B cell (primary cell): ENCODE measurements at places on chromosomes 2 and 18.
A peak's percentile ranks its signal among the peaks of the same experiment; 100 is the strongest.

GRCh38 chr2:214465363-214466146 is 54.7 kb downstream of the VWC2L start:
- DNase-seq: no peak
- no peak overlapping the region for H3K4me3 ChIP-seq
- H3K27ac ChIP-seq: no peak overlapping the region
- no peaks in the 10 kb centered on the region for H3K27me3 ChIP-seq

DNA sequence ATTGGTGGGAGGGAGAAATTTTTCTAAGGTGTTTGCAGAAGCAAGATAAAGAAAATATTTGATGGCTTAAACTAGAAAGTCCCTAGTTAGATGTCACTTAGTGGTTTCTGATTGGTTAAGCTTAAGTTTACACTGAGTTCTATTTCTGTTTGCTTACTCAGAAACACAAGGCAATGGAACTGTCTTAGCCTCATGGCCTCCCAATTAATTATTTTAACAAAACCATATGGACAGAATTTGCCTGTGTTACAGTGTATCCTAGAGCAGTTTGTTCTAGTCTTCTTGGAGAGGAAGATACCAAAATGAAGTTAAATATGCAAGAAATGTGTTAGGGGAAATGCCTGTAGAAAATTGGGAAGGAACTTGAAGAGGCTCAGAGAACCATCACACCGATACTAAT is 4.6 kb upstream of the IMPACT start:
- DNase-seq: no peak
- no peak overlapping the region for H3K4me3 ChIP-seq
- H3K36me3 ChIP-seq: no peaks in the 10 kb centered on the region
- H3K27ac ChIP-seq: no peak overlapping the region
- peaks cover 4% of the 10 kb centered on the region for H3K4me1 ChIP-seq
- peaks cover 14% of the 10 kb centered on the region for H3K27me3 ChIP-seq

GRCh38 chr18:50405582-50406271 is 30.9 kb downstream of the SKA1 start:
- no peaks in the 10 kb centered on the region for H3K27me3 ChIP-seq
- no peak overlapping the region for H3K27ac ChIP-seq
- no peak overlapping the region for H3K4me3 ChIP-seq
- no peaks in the 10 kb centered on the region for H3K4me1 ChIP-seq
- no peaks in the 10 kb centered on the region for H3K36me3 ChIP-seq
- no peak for DNase-seq

DNA sequence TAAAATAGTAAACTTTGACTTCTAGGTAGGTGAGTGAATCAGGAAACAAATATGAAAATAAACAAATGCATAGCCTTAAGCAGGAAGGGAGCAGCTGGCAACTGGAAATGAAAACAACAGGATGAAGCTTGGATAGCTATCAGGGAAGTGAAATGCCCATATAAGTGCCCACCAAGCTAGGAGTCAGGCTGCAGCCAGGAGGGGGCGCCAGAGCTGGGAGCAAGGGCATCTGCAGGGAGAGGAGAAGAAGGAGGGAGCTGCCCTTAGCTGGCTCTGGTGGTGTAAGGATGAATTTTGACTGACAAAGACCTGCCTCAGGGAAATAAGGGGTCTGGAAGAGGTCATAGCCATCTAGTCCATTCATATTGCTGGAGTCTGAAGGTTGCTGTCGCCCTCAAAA is 298.3 kb downstream of the TDRD15 start:
- no peaks in the 10 kb centered on the region for H3K36me3 ChIP-seq
- DNase-seq: no peak
- no peaks in the 10 kb centered on the region for H3K27me3 ChIP-seq

DNA sequence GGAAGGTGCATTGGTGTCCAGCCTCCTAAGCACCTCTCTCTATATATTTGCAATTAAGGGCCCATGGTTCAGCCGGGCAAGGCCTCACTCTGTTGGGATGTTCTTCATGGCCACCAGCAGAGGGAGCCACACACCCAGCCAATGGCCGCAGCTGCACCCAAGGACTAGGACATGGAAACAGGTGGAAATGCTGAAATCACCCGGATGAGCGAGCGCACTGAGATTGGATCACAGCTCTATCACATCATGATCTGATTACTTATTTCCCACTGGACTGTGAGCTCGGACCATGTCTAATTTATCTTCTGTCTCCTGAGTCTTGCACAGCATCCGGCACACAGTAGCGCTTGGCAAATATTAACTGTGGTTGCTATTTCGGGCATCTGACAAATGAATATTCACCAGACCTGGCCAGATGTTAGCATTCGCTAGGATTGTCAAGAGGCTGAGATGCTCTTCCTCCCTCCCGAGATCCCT is 31.2 kb downstream of the KIF3C start:
- peak; percentile 78 for DNase-seq
- H3K4me1 ChIP-seq: no peaks in the 10 kb centered on the region
- H3K27ac ChIP-seq: no peak overlapping the region
- H3K27me3 ChIP-seq: no peaks in the 10 kb centered on the region
- no peak overlapping the region for H3K4me3 ChIP-seq
- H3K36me3 ChIP-seq: no peaks in the 10 kb centered on the region

DNA sequence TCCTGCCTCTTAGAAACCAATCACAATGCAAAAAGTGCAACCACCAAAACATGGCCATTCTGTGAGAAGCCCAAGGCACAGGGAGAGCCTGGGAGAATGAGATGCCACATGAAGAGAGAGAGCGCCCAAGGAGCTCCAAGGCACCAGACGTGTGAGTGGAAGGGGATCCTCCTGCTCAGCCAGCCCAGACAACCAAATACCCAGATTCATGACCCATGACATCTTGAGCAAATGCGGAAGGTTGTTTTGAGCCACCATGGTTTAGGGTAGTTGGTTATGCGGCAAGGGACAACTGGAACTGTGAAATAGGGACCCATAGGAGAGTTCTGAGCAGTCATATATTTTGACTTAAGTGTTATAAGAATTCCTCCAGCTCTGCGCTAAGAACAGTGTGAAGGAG is 7.0 kb downstream of the AFF3 start:
- peak; percentile 46 for DNase-seq
- peaks cover 65% of the 10 kb centered on the region for H3K4me1 ChIP-seq
- no peak overlapping the region for H3K4me3 ChIP-seq
- H3K27ac ChIP-seq: peak overlapping the region; percentile 41
- no peaks in the 10 kb centered on the region for H3K27me3 ChIP-seq

DNA sequence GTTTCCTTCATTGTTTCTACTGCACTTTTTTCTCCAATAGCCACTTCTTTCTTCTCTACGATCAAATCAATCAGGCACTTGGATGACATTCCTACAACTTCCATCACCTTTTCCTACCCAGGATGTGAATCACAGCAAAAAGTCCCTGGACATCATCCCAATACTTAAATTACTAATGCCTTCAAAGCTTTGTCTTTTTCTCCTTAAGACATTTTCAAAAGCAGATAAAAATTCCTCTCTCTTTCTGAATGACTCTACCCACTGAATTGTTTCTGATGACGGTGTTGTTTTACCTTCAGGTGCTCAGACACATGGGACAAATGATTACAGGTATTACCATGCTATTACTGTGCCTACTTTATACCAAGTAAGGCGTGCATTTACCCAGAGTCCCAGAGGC is 500.9 kb downstream of the FBXO15 start:
- no peak for DNase-seq
- H3K36me3 ChIP-seq: no peaks in the 10 kb centered on the region
- no peaks in the 10 kb centered on the region for H3K4me1 ChIP-seq
- no peak overlapping the region for H3K4me3 ChIP-seq
- no peak overlapping the region for H3K27ac ChIP-seq

DNA sequence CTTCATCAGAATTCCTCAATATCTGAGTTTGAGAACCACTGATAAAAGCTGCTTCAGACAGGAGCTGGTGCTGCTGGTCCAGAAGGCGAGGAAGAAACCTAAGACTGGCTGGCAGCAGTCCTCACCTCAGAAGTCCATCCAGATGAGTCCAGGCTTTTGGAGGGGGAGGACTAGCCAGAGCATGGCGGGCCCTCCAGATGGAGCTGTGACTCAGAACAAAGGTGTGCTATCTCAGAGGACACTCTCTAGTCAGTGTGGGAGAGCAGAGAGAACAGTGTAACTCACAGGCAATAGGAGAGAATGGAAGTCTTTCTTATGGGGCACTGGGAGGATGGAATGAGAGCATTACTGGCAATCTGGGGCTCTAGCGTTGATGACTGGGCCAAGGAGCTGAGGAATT is 191.4 kb downstream of the NYAP2 start:
- H3K36me3 ChIP-seq: no peaks in the 10 kb centered on the region
- no peak overlapping the region for H3K4me3 ChIP-seq
- no peaks in the 10 kb centered on the region for H3K4me1 ChIP-seq
- no peak for DNase-seq
- no peaks in the 10 kb centered on the region for H3K27me3 ChIP-seq
- no peak overlapping the region for H3K27ac ChIP-seq

DNA sequence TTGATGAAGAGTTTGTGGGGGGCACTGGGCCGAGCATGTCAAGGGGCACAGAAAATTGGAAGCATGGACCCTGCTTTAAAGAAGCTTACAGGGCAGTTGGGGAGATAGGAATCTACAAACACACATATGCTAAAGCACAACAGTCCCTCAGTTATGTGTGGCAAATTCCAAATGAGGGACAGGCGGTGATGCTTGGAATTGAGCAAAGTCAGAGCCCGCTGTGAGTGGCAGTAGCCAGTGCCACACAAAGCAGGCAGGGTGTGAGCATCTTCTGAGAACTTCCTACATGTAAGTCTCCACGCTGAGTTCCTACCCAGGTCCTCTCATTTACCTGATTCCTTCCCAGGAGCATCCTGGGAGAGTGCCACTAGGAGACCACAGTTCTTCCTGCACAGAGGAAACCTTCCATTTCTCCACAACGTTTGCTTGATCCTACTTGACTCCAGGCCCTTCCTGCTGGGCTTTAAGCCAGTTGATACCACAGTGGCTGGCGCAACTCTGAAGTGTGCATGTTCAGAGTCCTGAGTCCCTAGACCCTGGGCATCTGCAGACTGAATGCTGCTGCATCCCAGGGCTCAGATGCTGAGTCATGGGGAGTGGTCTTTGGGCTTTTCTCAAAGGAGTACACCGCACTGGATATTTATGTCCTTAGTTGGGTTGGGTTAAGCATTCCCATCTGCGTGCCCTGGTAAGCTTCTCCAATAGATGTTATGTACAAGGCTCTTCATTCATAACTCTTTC is 287.3 kb upstream of the REV1 start:
- no peak for DNase-seq
- peaks cover 50% of the 10 kb centered on the region for H3K36me3 ChIP-seq
- H3K4me3 ChIP-seq: no peak overlapping the region
- no peak overlapping the region for H3K27ac ChIP-seq

DNA sequence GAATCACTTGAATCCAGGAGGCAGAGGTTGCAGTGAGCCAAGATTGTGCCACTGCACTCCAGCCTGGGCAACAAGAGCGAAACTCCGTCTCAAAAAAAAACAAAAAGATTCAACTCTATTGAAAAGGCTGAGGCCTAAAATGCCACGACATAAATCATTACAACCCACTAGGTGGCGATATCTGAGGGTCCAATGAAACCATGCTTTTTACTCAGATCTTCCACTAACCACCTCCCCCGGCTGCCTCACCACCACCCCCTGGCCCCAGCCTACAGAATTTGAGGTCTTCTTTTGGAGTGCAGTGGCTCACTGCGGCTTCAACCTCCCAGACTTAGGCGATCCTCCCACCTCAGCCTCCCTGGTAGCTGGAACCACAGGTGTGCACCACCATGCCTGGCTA is 57.5 kb downstream of the AP1S3 start:
- peak; percentile 79 for DNase-seq
- H3K4me1 ChIP-seq: no peaks in the 10 kb centered on the region
- H3K27ac ChIP-seq: no peak overlapping the region
- H3K4me3 ChIP-seq: no peak overlapping the region
- peaks cover 27% of the 10 kb centered on the region for H3K36me3 ChIP-seq

GRCh38 chr2:2694746-2695145 is 363.7 kb upstream of the MYT1L start:
- no peak for DNase-seq
- no peaks in the 10 kb centered on the region for H3K4me1 ChIP-seq
- H3K27me3 ChIP-seq: no peaks in the 10 kb centered on the region
- no peaks in the 10 kb centered on the region for H3K36me3 ChIP-seq

- H3K4me3 ChIP-seq: no peak overlapping the region
- no peak overlapping the region for H3K27ac ChIP-seq
- H3K36me3 ChIP-seq: no peaks in the 10 kb centered on the region
- DNase-seq: no peak
These were observed 105.4 kb upstream of the MAP4K3 start for GRCh38 chr2:39542523-39542922.

- H3K36me3 ChIP-seq: peaks cover 1% of the 10 kb centered on the region
- peak overlapping the region; percentile 65 for H3K4me3 ChIP-seq
- peak overlapping the region; percentile 81 for H3K27ac ChIP-seq
- no peaks in the 10 kb centered on the region for H3K27me3 ChIP-seq
- H3K4me1 ChIP-seq: peaks cover 18% of the 10 kb centered on the region
These were observed 617 bp upstream of the ZBTB14 start for GRCh38 chr18:5295981-5296705.

DNA sequence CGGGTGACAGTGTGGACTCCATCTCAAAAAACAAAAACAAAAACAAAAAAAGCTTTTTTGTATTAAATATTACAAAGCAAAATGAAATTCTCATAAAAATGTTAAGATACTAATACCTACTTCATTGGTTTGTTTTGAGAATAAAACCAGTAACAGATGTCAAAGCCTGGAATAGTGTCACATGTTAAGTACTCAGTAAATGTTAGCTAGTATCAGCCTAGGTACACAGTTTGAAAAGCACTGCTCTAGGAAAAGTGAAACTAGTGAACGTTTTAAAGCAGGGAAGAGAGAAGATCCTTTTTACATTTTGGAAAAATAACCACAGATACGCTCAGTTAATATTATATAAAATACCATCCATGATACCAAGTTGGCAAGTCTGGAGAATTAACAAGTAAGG is 37.1 kb upstream of the ADAM17 start:
- no peak overlapping the region for H3K27ac ChIP-seq
- no peak for DNase-seq
- H3K36me3 ChIP-seq: peaks cover 19% of the 10 kb centered on the region
- H3K27me3 ChIP-seq: no peaks in the 10 kb centered on the region
- peaks cover 15% of the 10 kb centered on the region for H3K4me1 ChIP-seq

GRCh38 chr2:66013456-66013855 is 421.5 kb upstream of the MEIS1 start:
- H3K4me1 ChIP-seq: no peaks in the 10 kb centered on the region
- no peak overlapping the region for H3K4me3 ChIP-seq
- DNase-seq: no peak
- H3K36me3 ChIP-seq: no peaks in the 10 kb centered on the region
- H3K27me3 ChIP-seq: no peaks in the 10 kb centered on the region
- H3K27ac ChIP-seq: no peak overlapping the region

DNA sequence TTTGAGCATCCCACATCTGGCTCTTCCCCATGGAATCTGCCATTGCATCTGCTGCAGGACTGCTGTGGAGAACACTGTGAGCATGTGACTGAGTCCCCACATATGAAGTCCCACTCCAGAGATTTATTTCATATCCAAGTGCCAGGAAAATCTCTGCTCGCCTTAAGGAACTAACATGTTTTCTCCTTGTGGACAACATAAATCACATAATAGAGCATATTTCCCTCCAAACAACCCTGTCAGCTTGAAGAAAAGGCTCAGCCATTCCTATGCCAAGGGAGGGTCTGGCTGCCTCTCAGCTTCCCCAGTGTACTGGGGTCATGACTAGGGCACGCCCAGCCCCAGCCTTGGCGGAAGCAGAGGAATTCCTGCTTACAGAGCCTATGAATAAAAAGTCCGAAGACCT is 193.7 kb downstream of the DNER start:
- H3K27me3 ChIP-seq: no peaks in the 10 kb centered on the region
- no peaks in the 10 kb centered on the region for H3K4me1 ChIP-seq
- DNase-seq: no peak
- H3K4me3 ChIP-seq: no peak overlapping the region
- H3K27ac ChIP-seq: no peak overlapping the region

GRCh38 chr2:120747706-120748105 is 12.0 kb downstream of the GLI2 start:
- no peak for DNase-seq
- no peak overlapping the region for H3K27ac ChIP-seq
- H3K36me3 ChIP-seq: no peaks in the 10 kb centered on the region
